ENCODE measurements at places on chromosomes 7 and 10.
A peak's percentile ranks its signal among the peaks of the same experiment; 100 is the strongest.

GRCh38 chr10:29692121-29692539 is 57.4 kb upstream of the SVIL start:
- DNase-seq, result no peak

- DNase-seq, result no peak
Measured at GRCh38 chr7:128353189-128353588, 8.3 kb downstream of the PRRT4 start.

DNA sequence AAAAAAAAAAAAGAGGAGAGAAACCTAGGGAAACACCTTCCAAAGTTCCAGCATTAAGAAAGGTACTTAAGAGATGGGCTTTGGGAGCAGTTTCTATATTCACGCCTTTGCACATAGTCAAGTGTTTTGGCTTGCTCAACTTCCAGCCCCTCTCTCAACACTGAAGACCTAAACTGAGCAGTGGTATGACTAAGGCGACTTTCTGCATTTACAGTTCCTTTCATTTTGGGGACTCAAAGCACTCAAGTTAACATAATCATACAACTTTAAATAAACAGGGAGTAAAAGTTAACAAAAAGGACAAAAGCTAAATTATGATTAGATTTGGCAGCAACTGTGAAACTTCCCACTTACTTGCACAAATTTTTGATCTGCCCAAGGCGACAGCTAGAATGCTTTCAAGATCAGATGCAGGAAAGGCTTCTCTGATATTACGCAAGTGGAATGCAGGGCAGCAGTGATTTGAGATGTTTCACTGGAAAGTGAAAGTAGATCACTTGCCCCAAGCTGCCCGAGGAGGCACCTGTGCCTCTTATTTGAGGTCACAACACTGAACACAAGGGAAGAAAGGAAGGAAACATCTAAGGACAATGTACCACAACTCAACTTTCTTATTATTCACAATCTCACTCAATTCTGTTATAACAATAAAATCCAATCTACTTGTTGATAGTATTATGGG is 199.5 kb downstream of the SKAP2 start:
- peak; percentile 22 for DNase-seq

- DNase-seq, result no peak
Measured at GRCh38 chr10:118470470-118470869, 125.0 kb downstream of the PRLHR start.

- DNase-seq, result peak; percentile 19
Measured at GRCh38 chr7:85464042-85464651, 277.3 kb upstream of the SEMA3D start.

Measured in COR-L47 (cell line).